ENCODE measurements at places on chromosomes 5 and 9. TPM values are rescaled to one million over a fixed set of nuclear protein-coding genes. Genes with fewer than 3 reads are reported as not detected.

GRCh38 chr9:133609311-133610098 lies at the start of gene FAM163B:
TSS of gene FAM163B (minus strand) at chr9:133609389. CDS start at chr9:133580223, 29,166 bp downstream.
- no peak for DNase-seq

TRMO gene
- 16.2 TPM for total RNA-seq

GRCh38 chr5:14932902-14933469 lies 61.4 kb upstream of the ANKH start:
- DNase-seq: no peak

GRCh38 chr5:56317923-56318561 lies 84.9 kb upstream of the ANKRD55 start:
- no peak for DNase-seq

DNA sequence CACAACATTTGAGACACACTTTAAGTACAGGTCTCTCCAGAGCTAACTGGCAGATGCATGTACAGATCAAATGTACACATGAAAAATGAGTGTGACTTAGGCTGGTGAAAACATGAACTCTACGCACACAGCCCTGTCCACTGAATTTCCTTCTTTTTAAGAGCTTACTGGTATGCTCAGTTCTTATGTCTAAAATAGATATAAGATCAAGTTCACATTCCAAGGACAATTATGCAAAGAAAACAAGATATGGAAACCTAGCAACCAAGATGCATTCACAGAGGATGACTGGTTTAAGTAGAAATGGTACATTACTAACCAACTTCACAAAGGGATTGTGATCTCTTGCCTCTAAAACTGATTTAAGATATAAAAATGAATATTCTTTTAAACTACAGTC lies 56.7 kb downstream of the TLE1 start:
- DNase-seq: no peak

DNA sequence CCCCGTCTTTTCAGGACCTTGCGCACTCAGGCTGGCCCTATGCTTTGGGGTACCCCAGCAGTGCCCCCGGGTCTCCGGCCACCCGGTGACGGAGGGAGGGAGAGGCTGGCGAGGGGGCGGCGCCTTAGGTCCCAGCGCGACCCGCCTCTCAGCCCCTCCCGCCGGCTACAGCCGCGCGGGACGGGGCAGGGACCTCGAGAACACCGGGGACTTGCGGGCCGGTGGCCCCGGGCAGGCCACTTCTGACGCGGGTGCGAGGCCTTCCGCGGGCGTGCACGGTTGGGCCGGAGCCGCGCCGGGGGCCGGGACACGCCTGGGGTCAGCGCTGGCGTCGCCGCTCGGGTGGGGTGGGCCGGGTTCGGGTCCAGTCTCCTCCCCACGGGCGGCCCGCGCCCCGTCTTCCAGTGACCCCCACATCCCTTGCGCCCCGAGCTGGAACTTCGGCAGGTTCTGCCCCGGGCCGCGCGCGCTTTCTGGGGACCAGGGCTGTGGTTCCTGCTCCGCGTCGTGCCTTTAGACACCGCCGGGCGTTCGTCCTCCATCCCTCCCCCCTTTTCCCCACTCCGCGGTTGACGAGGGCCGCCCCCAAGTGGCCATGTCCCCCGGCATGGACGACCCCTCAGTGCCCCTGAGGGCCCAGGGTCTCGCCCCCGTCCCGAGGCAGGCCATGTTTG lies 3.8 kb upstream of the SQSTM1 start:
- no peak for DNase-seq

TUBB4B gene
- 351 TPM for total RNA-seq

RNF183 gene
- total RNA-seq: 0.96 TPM

- DNase-seq: no peak
Measured at GRCh38 chr9:131302244-131303075, 12.9 kb downstream of the PLPP7 start.

DNA sequence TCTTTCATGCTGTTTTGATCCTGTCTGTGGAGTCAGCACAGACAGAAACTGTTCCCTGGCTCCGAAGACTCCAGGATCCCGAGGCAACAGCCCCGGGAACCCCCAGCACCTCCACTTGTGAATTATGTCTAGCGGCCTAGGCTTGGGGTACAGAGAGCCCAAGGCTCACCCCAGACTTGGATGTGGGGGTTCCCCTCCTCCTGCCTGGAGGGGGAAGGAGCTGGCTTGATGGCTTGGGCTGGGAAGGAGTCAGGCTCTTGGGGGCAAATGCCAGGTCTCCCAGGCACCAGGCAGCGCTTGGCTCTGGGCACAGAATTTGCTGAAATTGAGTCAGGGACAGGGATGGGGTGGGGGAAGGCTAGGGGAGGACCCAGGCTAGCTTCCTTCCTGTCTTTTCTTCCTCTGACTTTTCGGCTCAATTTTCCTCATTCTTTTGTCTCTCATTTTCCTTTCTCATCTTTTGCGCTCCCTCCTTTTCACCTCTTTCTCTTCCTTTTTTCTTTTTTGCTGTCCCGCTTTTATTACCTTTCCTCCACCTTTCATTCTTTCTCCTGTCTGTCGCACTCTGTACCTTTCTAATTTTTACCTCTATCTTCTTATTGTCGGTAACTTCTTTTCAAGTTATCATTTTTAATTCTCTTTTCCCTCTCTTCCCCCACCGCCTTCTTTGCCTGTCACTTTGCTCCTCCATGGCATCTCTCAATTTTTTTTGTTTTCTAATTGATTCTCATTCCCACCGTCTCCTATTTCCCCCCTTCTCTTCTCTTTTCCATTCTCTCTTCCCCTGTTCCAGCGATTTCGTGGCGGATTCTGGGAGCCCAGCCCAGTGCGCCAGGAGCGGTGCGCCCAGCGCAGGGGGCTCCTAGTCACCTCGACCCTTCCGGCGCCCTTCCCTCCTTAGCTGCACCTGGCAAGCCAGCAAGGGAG lies 10.5 kb downstream of the MSX2 start:
- DNase-seq: no peak

- DNase-seq: no peak
Measured at GRCh38 chr9:32525709-32526030, 326 bp downstream of the RIGI start.

DNA sequence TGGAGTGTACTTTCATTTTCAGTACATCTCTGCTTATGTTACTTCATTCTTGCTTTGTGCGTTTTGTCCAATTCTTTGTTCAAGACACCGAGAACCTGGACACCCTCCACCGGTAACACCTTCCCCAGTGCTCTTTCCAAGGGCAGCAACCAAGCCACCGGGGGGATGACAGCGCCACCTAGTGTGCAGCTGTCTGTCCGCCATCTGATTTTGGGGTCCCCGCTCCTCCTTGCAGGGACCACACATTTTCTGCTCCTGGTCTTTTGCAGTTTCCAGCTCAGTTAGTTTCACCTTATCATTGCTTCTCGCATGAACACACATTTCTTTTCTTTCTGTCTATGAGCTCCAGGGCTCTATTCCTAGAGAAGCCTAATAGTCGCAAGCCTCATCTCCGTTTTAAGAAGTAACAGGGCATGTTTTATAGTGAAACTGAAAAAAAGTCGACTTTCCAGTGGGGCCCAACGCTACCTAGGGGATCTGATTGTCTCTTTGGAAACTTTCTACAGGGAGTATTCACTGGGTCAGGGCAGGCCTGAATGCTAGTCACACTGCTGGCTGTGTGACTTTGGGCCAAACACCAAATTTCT lies 152.1 kb downstream of the FSTL4 start:
- no peak for DNase-seq

- no peak for DNase-seq
Measured at GRCh38 chr5:140143521-140144258, 18.0 kb downstream of the IGIP start.

- DNase-seq: no peak
Measured at GRCh38 chr5:34039398-34040157, 3.4 kb downstream of the C1QTNF3 start.

THG1L gene
- total RNA-seq: 12.1 TPM

HAVCR2 gene
- total RNA-seq: 5.6 TPM

PTCD2 gene
- total RNA-seq: 17.0 TPM

GRCh38 chr5:67404256-67405100 lies 207.9 kb upstream of the CD180 start:
- no peak for DNase-seq

DMRT2 gene
- total RNA-seq: 0.26 TPM

ECSCR gene
- 31.1 TPM for total RNA-seq

DNA sequence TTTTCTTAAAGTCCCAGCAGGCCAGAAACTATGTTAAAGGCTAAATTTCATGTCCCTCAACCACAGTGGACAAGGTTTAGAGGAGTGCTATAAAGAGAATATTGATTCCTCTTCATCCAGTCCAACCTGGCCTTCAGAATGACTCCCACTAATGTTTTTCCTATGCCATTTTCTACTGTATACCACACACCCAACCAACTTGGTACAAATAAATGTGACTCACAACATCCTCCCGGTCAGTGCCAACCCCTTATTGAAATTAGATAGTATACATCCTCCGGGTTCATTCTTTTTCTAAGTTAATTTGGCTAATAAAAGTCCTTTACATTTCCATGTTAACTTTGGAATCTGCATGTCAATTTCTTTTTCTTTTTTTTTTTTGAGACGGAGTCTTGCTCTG lies 215.1 kb downstream of the TSSK1B start:
- DNase-seq: no peak

GRCh38 chr9:91496351-91496750 lies 72.7 kb upstream of the NFIL3 start:
- DNase-seq: no peak

- peak; percentile 65 for DNase-seq
Measured at GRCh38 chr5:173795601-173796000, 92.5 kb upstream of the CPEB4 start.

DNA sequence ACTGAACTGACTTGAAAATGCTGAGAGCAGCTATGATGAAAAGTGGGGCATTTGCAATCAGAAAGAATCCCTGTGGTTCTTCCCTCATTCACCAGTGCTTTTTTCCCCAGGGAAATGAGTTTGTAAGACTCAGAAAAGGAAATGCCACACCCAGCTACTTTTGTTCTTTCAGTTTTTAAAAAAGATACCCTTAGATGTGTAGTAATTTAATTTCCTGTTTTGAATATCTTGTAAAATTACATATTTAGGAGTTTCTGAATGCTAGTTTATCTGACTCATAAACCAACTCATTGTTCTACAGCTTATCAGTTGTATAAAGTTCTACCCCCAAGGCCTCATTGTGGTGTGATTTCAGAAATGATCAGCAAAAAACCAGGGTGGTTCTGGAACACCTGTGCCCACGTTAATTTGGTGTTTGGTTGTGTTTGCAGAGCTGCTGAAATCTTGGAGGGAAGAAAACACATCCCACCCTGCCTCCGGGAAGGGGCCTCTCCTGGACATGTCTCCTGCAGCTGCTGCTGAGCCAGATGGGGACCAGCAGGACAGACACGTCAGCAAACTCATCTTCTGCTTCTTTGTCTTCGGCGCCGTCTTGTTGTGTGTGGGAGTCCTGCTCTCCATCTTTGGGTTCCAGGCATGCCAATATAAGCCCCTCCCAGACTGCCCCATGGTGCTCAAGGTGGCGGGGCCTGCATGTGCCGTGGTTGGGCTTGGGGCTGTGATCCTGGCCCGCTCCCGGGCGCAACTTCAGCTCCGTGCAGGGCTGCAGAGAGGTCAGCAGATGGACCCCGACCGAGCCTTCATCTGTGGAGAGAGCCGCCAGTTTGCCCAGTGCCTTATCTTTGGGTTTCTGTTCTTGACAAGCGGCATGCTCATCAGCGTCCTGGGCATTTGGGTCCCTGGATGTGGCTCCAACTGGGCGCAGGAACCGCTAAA lies 2.8 kb downstream of the TMEM171 start:
- no peak for DNase-seq

DNA sequence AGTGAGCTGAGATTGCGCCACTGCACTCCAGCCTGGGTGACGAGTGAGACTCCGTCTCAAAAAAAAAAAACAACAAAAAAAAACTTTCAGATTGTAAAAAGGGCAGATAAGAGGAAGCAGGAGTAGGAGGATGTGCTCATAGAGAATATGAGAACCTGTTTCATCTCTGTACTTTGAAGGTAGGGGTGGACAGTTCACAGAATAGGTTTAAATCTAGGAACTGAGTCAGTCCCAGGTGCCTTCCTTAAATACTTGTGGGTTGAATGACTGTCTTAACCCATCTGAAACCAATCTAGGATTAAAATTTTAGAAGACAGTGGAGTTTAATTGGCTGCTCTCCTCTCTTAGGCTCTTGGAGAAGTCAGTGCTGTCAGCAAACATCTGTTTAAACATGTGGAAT lies 12.4 kb downstream of the POLK start:
- no peak for DNase-seq

DNA sequence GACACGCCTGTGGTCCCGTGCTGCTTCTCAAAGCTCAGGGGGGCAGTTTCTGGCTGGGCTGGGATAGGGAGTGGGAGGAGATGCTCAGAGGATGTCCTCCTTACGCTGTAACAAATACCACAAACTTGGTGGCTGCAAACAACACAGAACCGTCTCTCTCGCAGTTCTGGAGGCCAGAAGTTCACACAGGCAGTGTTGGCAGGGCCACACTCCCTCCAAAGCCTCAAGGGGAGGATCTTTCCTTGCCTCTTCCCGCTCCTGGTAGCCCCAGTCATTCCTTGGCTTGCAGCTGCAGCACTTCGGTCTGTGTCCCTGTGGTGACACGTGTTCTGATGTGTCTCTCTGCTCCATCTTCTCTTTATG lies 10.4 kb upstream of the ORM1 start:
- peak; percentile 30 for DNase-seq

ENTPD8 gene
- not detected for total RNA-seq

RBM22 gene
- total RNA-seq: 44.6 TPM

C5orf52 gene
- total RNA-seq: not detected

KCNIP1 gene
- total RNA-seq: not detected

- no peak for DNase-seq
Measured at GRCh38 chr5:159680095-159680494, 236.2 kb upstream of the ADRA1B start.

IL4 gene
- total RNA-seq: not detected

DNA sequence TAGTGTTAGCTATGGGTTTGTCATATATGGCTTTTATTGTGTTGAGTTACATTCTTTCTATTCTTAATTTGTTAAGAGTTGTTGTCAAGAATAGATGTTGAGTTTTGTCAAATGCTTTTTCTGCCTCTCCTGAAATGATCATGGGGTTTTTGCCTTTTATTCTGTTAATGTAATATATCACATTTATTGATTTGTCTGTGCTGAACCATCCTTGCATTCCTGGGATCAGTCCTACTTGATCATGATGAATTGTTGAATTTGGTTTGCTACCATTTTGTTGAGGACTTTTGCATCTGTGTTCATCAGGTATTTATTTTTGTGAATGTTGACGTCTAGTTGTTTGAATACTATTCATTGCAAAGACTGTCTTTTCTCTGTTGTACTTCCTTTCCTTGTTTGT lies 23.9 kb downstream of the RIC1 start:
- no peak for DNase-seq

- DNase-seq: peak; percentile 23
Measured at GRCh38 chr9:122134822-122135528, 24.6 kb downstream of the NDUFA8 start.

GRCh38 chr5:6750951-6751685 lies 37.9 kb downstream of the TENT4A start:
- DNase-seq: no peak

- DNase-seq: no peak
Measured at GRCh38 chr5:74026310-74026709, 400.3 kb downstream of the ARHGEF28 start.

GRCh38 chr5:99369797-99370593 lies 441.2 kb upstream of the CHD1 start:
- DNase-seq: no peak

ACTBL2 gene
- total RNA-seq: not detected

Data from ureter (tissue), 1 donor.